ENCODE measurements at places on chromosomes 13 and 19.

DNA sequence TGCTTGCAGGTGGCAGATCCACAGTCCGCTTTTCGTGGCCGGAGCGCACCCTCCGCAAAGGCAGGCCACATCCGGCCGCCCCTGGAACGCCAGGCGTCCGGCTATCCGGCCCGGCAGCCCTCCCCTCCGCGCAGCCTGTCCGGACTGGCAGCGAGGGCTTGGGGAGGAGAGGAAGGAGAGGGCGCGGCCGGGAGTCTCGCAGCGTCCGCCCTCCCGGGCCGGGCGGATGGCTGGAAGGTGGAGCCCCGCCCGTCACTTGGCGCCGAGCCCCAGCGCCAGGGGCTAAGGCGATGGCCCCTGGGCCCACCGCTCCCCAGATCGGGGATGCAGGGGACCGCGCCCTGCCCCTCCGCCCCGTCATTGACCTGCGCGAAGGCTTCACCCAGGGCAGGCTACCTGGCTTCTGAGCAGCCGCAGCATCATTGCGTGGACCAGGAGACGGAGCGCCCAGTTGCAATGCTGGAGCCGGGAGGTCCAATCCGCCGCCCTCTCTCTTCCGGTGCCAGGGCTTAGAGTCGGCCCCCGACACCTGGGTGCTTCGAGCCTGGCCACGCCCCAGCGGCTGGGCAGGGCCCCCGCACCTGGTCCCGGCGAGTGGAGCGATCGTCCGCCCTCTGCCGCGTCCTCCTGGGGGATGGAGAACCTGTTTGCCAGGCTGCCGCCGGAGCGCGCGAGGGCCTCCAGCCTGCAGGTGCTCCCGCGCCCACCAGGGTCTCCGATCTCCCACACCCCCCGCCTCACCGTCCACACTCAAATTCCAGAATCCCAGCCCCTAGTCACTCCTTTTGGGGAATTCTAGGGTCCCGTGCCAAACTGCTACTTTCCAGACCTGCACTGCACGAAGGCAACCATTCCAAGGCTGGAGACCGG is at the start of gene FUT1:
Gene FUT1 (minus strand): TSS at position 146 of the 870 bp plus-strand sequence. CDS start 1,360 bp downstream, outside the sequence.
- no peak for DNase-seq

- DNase-seq = no peak
Observed at GRCh38 chr19:2986951-2987524, 9.7 kb downstream of the TLE6 start.

- DNase-seq = no peak
Observed at GRCh38 chr13:41802684-41803444, 158.0 kb downstream of the VWA8 start.

- DNase-seq = no peak
Observed at GRCh38 chr13:95181586-95181985, 119.7 kb downstream of the ABCC4 start.

- DNase-seq = no peak
Observed at GRCh38 chr13:85974608-85975366, 175.6 kb upstream of the SLITRK6 start.

- peak; percentile 59 for DNase-seq
Observed at GRCh38 chr19:41934849-41935374, 6.7 kb upstream of the ERFL start.

GRCh38 chr13:83633746-83634145 is 248.5 kb downstream of the SLITRK1 start:
- no peak for DNase-seq

- no peak for DNase-seq
Observed at GRCh38 chr13:100566543-100566942, 22.0 kb downstream of the GGACT start.

GRCh38 chr13:32850316-32851052 is 165.7 kb upstream of the KL start:
- no peak for DNase-seq
